ENCODE measurements at places on chromosomes 7 and 10.

DNA sequence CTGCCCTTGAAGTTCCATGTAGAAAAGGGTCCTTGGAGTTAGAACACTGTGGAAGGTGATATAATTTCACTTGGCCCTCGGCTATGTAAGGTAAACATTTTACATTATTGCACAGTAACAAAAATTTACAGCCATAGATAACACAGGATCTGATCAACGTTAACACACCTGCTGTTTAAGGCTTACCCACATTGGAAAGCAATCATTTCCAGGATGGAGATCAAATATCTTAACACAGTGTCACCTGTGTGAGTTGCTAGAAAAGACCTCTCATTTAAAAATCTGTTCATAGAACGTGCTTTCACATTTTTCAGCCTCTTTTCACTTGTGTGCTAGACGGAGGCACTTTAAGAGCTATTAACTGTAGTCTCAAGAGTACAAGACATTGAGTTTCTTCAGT, 1.9 kb downstream of the TMEM229A start:
- no peak for DNase-seq

DNA sequence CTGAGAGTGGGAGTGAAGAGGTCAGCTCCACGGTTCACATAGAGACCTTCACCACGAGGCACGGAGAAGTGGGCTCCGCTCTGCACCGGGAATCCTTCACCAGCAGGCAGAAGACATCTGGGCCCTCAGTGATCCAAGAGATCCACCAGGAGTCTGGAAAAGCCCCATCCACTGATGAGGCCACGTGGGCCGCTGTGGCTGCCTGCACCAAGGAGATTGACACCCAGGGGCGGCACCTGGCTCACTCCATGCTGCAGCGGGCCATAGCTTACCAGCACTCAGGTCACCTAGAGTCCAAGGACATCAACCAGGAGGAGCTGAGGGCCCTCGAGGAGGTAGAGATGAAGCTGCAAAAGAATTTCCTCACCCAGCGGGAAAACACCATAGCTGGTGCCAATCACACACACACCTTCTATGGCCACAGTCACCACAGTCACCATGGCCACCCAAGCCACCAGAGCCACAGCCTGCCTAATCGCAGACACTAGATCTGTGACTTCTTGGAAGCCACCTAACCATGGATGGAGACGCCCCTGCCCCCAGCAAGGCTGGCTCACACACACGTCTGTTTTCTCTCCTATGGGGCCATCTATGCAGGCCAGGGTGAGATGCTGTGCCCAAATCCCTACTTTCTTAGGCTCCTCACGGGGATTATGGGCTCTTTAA, 694 bp downstream of the C10orf62 start:
- no peak for DNase-seq

GRCh38 chr7:2521952-2522591, 2.5 kb downstream of the LFNG start:
- DNase-seq, result no peak

- no peak for DNase-seq
Observed at GRCh38 chr7:97639036-97639435, 92.8 kb upstream of the TAC1 start.

DNA sequence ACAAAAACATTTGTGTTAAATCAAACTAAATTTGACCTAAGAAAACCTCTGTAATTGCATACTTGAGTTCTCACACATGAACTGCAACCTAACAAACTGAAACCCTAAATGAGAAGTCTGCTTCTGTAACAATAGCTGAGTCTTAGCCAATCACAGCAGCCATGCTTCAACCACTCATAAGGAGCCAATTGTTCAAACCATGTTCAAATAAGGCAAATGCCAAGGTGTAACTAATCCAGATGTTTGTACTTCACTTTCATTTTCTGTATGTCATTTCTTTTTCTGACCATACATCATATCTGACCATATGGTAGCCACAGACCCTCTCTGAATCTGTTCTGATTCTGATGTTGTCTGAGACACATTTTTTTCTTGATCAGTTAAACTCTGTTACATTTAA, 47.5 kb upstream of the ANTXRL start:
- DNase-seq, result peak; percentile 64

DNA sequence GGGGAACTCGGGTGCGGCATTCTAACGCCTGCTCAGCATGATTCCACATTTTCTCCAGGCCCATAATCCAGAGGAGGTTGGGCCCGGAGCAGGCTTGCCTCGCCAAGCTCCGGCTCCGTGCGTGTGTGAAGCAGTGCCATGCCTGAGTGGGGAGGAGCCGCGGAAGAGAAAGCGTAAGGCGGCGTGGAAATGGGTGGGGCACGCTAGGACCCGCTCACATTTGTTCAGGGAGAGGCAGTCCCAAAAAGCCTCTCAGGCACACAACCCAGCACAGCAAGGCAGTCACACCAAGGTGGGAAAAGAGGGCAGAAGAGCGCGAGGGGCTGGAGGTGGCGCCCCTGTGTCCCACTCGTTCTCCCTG, 695 bp upstream of the VDAC2 start:
- peak; percentile 63 for DNase-seq

DNA sequence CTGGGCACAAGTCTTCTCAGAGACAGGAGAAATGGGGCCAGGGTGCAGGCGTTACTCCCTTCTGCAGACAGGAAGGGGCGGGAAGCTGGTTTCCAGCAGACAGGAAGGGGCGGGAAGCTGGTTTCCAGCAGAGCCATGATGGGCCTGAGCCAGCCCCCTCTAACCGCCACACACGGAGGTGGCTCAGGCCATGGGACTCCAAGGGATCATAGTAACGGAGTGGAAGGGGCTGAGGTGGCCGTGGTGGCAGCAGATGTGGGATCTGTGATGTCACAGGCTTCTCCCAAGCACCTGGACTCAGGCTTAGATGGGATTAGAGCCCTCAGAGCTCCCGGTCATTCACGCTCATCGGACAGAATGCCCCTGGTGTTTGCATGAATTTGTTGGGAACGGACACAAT, 177.8 kb downstream of the USP6NL start:
- DNase-seq, result no peak

DNA sequence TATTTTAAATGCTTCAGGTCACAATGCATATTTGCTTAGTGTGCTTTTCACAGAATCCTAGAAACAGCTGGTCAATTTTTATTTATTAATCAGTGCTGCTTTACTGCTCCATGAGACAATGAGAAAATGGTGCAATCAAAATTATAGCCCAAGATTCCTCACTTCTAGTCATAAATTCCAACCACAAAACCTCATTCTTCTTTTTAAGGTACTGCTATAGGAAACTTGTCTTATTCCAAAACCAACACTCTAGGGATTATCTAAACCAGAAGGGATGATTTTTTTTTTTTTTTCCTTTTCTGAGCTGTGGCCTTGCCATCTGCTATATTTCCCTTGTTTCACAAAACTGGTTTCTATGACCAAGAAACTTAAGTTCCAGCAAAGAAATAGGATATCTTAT, 64.0 kb upstream of the SEMA3A start:
- no peak for DNase-seq

- DNase-seq, result peak; percentile 56
Observed at GRCh38 chr10:34667177-34667576, 147.9 kb downstream of the PARD3 start.

DNA sequence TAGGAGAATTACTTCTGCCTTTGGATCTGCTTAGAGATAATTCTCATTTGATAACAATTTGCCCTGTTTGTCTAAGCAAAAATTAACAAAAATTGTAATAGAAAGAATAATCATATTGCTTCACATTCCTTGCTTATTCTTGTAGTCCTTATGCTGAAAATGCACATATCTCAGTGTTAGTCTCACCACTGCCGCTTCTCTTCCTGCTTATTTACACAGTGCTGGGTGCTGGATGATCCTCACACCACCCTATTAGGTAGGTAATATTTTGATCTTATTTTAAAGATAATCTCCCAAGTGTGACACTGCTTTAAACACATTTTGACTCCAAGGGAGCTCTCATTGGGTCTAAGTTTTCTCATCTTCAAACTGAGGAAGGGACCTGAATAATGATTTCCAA, 46.0 kb downstream of the ABCA13 start:
- DNase-seq, result no peak

- DNase-seq, result no peak
Observed at GRCh38 chr10:78742730-78743615, 325.8 kb upstream of the ZMIZ1 start.

GRCh38 chr7:51321961-51322515, 5.4 kb upstream of the COBL start:
- DNase-seq, result no peak

DNA sequence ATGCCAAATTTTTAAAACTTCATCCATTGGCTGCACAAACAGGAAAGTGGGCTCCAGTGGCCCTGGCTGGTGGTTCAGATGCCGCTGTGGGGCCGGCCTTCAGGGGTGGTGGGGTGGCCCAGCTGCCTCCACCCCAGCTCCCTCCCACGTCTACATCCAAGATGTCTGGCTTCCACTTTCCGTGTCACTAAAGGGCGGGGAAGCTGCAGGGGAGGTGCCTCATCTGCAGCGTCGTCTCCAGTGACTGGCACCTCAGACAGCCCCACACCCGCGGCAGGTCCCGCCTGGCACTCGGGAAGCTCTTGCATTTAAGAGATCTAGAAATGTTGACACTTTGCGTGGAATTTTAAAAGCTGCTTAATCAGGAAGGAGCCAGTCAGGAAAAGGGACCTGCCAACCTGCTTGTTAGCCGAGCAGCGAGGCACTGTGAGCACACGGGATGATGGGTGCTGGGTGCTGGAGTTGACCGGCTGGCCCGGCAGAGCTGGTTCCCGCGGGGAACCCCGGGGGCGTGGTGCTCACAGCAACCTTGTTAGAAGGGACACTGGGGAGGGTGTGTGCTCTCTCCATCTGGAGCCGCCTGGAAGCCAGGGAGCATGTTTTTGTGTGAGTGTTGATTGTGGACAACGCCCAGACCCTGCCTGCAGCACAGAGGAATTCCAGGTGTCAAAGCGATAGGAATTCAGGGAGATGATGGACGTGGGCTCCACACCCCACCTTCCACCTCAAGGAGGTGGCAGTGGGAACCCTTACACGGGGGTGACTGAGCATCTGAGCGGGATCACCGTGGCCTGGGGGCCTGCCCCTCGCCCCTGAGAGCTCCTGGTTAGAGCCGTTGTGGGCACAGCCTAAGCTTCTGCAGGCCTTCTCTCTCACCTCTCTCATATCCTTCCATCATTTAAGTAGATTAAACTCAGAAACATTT, 320.5 kb downstream of the PTPRN2 start:
- no peak for DNase-seq

DNA sequence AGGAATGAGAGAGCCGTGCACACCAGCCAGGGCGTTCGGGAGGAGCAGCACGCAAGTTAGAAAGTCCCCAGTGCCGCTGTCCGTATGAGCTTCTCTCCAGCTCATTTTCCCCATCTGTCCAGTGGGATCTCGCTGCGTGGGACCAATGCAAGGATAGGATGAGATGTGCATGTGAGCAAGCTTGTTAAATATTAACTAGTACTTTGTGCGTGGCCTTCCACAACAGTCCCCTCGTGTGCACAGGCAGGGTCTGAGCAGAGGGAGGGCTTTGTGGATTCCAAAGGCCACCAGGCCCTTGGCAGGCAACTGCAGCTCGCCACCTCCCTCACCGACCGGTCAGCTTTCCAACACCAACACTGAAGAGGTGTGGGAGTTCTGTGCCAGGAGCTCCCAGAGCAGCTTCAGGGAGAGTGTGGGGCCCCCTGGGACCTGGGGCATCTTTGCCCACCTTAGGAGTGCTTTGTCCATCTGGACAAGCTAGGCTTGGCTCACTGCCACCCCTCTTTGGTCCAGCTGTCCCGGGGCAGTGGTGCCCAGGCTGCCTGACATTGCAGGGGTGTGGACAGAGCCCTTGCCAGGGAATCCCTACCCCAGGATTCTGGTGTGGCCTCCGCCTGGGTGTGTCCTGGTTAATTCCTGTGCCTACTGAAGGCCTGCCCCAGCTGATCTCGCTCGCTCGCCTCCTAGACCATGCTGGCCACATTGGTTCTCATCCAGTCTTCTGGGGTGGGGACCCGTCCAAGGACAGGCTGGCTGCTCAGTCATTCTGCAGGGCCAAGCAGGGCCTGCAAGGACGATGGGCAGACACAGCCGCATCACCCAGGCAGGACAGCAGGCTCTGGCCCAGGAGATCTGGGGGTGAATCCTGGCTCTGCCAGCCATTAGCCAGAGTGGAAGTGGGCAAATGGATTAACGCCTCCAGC, 5.3 kb downstream of the FAM20C start:
- no peak for DNase-seq

DNA sequence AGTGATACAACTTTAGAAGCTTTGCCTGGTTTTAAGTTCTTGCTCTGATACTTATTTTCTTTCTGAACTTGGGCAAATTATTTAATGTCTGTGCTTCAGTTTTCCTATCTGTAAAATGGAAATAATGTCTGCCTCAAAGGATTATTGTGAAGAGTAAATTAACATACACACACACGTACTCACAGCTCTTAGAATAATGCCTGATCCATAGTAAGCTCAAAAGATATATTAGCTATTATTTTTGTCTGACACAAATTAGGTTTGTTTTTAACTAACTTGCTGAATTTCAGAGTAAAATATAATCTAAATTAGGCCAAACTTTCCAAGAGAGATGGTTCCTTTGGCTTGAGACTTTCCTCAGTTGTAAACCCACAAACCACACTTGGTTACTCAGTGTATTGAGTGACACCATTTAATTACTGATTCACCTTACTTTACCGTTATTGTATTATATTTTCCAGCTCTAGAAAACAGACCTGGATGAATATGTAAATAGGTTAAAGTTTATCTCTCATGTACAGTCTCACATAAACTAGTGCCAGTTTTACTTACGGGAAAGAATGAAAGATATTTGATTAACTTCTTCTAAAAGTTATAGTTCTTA, 50.4 kb downstream of the VTI1A start:
- DNase-seq, result no peak

- DNase-seq, result no peak
Observed at GRCh38 chr7:4626318-4626845, 55.7 kb upstream of the FOXK1 start.

GRCh38 chr10:22317076-22317370, 835 bp downstream of the COMMD3 start:
- peak; percentile 70 for DNase-seq

- DNase-seq, result no peak
Observed at GRCh38 chr10:127908106-127908958, 1.4 kb downstream of the PTPRE start.

DNA sequence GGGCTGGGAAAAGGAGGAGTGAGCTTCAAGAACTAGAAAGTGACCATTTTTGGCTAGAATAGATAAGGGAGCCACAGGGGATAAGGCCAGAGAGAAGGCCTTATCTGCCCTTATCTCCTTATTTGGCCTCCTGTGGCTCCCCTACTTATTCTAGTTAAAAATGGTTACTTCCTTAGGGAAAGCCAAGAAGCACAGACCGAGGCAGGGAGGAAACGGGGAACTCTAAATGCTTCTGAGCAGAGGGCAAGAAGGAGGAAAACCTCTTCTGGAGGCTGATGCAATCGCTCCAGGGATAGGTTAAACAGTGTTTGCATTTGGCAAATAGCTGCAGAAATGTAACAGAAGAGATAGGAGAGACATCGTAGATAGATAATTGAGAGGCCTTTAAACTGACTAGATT, 18.6 kb downstream of the NRP1 start:
- DNase-seq, result no peak

GRCh38 chr10:62071846-62072281, 170.4 kb downstream of the ARID5B start:
- DNase-seq, result no peak

GRCh38 chr10:32906595-32906994, 51.4 kb downstream of the ITGB1 start:
- DNase-seq, result no peak

GRCh38 chr10:94423627-94424026, 21.3 kb downstream of the TBC1D12 start:
- DNase-seq, result no peak

- DNase-seq, result no peak
Observed at GRCh38 chr10:6778992-6779701, 199.1 kb upstream of the PRKCQ start.
